ENCODE measurements at places on chromosomes 3 and 15.

GRCh38 chr15:101176625-101177024, 75.2 kb downstream of the CHSY1 start:
- DNase-seq: no peak

GRCh38 chr15:98796685-98797357, 148.5 kb downstream of the IGF1R start:
- DNase-seq: no peak

DNA sequence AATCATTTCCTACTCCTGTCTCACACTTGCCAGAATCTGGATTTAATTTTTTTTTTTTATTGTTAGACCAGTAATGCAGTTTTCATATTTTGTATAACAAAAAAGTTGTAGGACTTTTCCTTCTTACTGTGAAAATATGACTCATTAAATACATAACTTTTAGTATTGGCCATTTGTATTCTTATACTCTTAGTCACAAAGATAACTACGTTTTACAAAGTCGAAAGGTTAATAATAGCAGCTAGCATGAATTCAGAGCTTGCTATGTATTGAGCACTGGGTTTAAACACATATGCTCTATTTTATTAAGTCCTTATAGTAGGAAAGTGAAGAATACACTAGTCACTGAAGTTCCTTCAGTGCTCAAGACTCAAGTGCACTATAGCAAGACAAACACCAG, 43.1 kb downstream of the LRRN1 start:
- no peak for DNase-seq

GRCh38 chr3:60290122-60290492, 961.1 kb downstream of the FHIT start:
- no peak for DNase-seq

DNA sequence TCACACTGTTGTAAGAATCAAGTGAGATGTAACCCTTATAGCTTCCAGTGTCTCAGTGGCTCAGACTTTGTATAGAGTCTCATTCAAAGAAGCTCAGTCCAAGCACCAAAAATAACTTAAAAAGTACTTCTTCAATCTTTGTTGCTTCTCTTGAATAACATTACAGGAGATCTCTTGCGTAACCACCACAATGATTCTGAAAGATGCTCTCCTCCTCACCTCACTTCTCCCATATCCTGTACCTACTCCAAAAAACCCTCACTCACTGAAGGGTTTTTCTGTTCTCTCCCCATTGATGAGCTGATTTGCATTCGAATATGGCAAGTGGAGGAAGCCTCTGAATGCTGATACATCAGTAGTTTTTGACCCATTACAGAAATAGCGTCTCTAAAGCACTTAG, 39.4 kb upstream of the MRPS22 start:
- DNase-seq: no peak
